ENCODE measurements at places on chromosomes 6 and 20.
A peak's percentile ranks its signal among the peaks of the same experiment; 100 is the strongest.

DNA sequence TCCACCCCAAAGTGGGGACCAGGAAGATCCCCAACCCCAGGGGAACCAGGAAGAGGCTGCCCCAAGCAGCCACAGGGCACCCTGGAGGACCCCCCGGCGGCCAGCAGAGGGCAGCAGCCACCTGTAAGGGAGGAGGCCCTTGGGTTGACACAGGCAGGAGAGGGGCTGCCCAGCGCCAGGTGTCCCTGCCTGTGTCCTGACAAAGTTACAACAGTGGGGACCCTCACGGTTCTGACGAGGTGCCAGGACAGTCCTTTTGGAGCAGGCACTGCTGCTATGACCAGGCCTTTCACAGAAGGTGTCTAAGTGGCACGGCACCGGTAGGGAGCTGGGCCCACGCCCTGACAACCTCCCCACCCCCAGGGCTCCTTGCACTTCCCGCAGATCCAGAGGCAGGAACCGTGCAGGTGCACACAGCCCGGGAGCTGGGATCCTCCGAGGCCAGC lies 176.7 kb downstream of the BMP7 start:
- peak; percentile 73 for DNase-seq

DNA sequence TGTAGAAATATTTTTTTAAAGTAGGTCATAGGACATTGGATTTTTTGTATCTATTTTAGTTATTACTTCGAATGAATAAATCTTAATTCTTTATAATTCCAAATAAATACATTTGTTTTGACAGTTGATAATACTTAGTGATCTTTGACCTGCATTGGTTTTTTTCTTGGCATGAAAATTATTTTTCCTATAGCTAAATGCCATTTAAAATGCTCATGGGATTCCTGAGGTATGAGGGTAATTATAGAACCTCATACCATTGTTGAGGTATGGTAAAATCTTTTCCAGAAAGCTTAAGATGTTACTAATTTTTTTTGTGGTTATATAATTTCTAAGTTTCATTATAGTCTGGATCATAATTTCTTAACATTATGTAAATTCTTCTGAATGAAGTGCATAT lies 8.3 kb downstream of the PM20D2 start:
- no peak for DNase-seq

DNA sequence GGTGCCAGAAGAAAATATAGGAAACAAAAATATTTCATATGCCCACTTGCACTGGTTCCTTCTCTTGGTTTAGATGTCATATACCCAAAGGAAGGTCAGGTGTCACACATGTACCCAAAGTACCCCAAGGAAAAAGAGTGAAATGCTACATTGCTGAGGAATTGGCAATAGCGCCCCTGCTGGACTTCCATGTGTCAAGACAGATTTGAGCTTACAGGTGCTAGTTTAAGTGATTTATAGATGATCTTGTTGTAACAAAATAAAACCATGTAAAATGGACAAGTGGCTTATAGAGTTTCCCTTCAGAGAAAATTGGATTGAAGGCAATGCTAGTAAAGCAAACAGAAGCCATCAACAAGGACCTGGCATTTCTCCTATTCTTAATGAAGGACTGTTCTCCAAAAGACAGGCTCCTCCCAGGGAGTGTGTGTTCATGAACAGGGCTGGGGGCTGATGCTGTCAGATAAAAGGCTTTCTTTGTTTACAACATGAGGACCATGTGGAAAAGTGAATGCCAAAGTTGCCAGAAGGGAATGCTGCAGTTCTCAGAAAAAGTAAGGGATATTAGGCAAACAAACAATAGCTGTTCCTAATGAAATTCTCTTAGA lies 64.3 kb upstream of the PAK5 start:
- DNase-seq, result no peak

DNA sequence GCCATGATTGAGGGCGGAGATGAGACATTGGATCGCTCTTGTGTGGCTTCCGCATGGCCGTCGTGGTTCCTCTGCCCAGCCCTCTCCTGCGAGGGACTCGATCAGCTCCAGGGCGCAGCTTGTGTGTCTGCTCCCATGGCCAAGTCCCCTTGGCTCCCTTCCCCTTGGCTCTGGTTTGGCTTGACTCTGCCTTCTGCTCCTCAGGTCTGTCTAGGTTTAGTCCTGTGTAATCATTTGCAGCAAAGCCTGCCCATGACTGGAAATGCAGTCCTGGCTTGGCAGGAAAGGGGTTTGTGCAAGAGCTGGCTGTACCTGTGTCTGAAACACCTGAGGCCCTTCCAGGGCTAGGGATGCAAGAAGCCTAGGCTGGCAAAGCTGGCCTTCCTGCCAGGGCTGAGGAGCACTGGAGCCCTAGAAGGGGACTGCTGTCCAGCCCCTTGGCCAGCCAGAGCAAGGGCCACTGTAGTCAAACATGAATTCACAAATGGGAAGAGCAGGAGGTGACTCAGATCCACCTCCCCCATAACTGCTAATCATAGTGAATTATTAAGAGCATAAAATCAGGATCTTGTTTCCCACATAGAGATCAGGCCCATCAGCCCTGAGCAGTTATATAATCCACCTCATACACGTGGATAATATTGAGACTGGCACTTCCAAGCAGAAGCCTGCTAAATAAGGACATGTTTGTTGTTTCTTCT lies 196.8 kb downstream of the FARS2 start:
- no peak for DNase-seq

- no peak for DNase-seq
These were observed 32.0 kb upstream of the GJA10 start for GRCh38 chr6:89862273-89862672.

DNA sequence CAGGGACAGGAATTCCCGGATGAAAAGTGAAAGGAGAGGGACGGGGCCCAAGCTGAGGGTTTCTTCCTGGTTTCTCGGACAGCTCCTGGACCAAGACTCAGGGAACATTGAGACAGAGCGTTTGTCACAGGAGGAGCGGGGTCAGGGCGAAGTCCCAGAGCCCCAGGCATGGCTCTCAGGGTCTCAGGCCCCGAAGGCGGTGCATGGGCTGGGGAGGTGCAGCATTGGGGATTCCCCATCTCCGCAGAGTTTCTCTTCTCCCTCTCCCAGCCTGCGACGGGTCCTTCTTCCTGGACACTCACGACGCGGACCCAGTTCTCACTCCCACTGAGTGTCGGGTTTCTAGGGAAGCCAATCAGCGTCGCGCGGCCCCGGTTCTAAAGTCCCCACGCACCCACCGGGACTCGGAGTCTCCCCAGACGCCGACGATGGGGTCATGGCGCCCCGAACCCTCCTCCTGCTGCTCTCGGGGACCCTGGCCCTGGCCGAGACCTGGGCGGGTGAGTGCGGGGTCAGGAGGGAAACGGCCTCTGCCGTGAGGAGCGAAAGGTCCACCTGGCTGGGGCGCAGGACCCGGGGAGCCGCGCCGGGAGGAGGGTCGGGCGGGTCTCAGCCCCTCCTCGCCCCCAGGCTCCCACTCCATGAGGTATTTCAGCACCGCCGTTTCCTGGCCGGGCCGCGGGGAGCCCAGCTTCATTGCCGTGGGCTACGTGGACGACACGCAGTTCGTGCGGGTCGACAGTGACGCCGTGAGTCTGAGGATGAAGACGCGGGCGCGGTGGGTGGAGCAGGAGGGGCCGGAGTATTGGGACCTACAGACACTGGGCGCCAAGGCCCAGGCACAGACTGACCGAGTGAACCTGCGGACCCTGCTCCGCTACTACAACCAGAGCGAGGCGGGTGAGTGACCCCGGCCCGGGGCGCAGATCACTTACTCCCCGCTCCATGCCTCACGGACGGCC lies 54.6 kb upstream of the POLR1H start:
- DNase-seq, result peak; percentile 17

DNA sequence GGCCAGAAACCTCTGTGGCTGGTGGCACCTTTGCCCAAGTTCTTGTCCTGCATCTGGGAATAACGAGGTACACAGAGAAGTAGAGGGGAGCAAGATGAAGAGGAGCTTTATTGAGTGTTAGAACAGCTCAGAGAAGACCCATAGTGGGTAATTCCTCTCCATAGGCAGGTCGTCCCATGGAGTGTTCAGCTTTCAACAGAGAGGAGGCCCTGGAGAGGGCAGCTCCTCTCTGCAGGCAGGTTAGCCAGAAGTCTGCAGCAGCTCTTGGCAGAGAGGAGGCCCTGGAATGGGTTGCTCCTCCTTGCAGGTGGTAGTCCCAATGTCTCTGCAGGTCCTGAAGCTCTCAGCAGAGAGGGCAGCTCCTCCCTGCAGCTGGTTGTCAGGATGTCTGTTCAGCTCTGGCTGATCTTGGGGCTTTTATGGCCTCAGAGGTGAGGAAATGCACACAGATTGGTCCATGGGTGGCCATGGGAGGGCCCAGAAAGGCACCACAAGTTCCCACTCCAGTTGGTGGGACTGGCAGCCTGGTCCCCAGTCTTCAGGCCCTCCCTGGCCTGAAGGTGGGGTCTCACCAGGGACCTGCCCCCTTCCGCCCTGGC lies 89.0 kb downstream of the IPCEF1 start:
- DNase-seq, result no peak

DNA sequence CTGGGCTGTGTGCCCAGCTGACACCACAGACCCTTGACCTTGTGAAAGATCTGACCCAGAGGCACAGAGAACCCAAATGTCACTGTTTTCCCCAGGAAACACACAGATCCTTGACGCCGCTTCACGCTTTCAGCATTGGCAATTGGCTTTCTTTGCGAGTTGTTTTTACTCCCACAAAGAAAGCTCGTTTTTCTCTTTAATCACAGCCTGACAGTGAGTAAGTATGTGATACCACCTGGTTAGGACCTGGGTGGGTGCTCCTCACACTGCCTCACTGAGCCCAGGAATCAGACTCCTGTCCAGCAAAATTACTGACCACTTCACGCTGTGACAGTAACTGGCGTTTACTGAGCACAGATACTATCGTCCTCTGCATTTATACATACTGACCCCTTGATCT lies 13.0 kb downstream of the RPL10A start:
- DNase-seq, result no peak

DNA sequence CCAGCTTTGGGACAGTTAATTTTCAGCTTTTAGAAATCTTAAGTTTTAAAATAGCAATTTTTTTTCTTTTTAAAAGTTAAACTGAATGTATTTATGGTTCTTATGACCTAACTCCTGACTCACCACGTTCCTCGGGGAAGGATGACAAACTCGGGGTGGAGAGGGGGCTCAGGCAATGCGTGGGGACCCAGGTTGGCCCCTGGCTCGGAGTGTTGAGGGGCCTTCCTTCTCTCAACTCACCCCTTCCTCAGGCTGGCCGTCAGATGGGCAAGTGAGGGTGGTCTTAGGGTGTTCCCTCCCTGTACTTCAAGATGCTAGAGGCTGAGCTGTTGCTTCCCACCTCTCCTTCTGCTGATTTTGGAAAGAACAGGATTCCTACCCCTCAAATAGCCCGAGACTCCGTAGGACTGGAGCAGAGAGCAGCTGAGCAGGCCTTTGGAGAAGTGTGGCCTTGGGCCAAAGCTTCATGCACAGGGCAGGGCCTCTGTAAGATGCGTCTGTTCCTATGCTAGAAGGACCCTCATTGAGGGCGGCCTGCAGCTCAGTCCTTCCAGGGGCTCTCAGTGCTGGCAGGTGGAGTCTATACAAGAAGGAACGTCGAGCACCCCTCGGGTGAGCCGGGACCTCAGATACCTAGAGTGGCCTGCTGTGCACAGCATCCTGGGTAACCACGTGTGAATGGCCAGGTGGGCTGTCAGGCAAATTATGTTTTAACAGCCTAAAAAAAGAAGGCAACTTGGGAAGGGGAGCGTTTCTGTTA lies 79.3 kb downstream of the TCP11 start:
- no peak for DNase-seq

GRCh38 chr20:33654680-33655161 lies 7.4 kb upstream of the C20orf144 start:
- no peak for DNase-seq

- no peak for DNase-seq
These were observed 33.8 kb upstream of the CTAGE9 start for GRCh38 chr6:131744432-131745287.

GRCh38 chr20:22429175-22430153 lies 154.9 kb downstream of the FOXA2 start:
- no peak for DNase-seq

DNA sequence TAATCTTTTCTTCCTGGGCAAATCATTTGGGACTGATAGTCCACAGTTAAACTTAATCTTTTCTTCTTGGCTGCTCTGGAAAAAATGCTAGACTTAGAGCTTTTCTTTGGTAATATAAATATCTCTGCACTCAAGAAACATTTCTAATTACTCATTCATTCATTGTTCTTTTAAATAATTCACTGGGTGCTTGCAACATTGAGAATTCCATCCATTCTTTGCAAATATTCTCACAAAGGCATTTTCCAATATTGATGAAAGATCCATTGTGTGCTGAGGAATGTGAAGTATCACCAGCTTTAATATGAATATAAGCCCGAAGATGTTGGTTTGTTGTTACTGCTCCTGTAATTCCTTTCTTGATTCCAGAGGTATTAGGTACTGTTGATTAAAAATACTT lies 38.4 kb downstream of the AKAP7 start:
- no peak for DNase-seq

GRCh38 chr6:16184551-16184950 lies 53.8 kb upstream of the GMPR start:
- DNase-seq, result no peak

DNA sequence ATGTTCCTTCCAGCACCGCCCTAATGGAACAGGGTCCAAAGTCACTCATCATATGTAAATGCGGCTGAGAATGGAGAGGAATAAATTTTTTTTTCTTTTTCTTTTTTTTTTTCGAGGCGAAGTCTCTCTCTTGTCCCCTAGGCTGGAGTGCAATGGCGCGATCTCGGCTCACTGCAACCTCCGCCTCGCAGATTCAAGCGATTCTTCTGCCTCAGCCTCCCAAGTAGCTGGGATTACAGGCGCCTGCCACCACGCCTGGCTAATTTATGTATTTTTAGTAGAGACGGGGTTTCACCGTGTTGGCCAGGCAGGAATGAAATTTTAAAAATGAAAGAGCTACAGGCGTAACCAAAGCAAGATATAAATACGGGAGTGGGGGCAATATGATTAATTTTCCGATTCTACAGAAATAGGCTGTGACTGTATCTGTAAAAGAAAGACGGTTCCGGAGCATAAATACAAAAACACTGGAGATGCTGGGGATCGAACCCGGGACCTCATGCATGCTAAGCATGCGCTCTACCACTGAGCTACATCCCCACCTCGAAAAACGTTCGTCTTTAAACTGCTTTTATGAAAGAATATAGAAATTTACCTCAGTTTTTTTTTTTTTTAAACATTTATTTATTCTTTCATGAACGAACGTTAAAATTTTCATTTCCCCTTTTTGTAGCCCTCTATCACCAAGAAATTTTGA lies 132.2 kb downstream of the GPX5 start:
- peak; percentile 66 for DNase-seq

GRCh38 chr6:160227769-160228161 lies 30.9 kb downstream of the SLC22A2 start:
- no peak for DNase-seq

GRCh38 chr6:33082702-33083101 lies 6.9 kb downstream of the HLA-DPB1 start:
- peak; percentile 78 for DNase-seq

GRCh38 chr6:14211562-14211942 lies 94.0 kb downstream of the CD83 start:
- peak; percentile 28 for DNase-seq

Measured in Ammon's horn (tissue), 1 donor.